ENCODE measurements at places on chromosomes 6 and 20. TPM values are rescaled to one million over a fixed set of nuclear protein-coding genes. Genes with fewer than 3 reads are reported as not detected.

GPR6 gene
- total RNA-seq, result 7.3 TPM

ESF1 gene
- 17.1 TPM for total RNA-seq

FOXF2 gene
- 1.2 TPM for total RNA-seq

WFDC13 gene
- total RNA-seq, result not detected

LY6G6F gene
- not detected for total RNA-seq

KCNK16 gene
- not detected for total RNA-seq

GHRH gene
- total RNA-seq, result not detected

DNA sequence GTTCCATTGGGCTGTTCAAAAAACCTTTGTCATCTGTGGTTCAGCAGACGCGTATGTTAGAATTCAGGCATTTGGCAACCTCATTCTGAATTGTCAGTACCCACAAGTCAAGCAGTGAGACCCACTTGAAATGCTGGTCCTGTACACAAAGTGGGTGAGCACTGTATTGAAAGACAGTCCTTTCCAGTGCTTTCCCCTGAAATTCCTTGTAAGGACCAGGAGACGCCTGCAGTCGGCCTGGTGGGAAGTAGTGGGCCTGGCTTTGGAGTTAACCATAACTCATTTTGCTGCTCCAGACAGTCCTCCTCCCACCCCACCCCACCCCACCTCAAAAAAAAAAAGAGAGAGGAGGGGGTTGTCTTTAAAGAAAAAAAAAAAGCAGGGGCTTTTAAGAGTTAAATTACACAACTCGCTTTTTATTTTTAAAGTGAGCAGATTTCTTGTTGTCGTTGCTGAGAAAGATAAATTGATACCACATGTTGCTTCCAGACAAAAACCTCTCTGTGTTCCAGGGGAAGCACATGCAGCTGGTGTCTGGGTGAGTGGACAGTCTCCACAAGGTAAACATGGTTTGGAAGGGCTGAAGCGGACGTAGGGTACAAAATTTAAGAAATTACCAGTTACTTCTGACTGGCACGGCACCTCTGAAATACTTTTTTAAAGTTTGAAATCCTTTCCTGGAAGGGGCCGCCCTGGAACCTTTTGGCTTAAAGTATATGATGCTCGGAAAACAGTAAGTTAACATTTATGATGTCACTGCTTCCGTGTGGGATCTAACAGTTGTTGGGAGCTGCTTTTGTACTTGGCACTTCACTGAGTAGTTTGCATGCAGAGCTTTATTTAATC, 95.3 kb downstream of the FOXO3 start:
- DNase-seq, result no peak

GRCh38 chr6:166779963-166780683, 153.1 kb upstream of the RPS6KA2 start:
- no peak for DNase-seq

DNA sequence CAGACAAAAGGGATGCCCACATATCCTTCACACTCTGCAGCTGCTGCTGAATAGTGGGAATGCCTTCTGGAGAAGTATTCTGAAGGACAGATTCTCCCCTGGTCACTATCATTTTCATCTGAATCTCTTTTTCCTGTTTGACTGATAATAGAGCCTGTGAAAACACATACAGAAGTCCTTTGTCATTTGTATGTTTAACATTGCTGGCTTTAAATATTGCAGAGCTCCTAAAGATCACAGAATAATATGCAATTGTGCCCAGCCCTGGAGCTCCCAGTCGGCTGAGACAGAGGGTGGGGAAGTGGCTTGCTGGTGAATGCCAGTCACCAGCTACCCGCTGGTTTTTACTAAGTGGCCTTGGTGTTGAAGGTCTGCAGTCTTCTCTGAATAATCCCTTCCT, 272.3 kb downstream of the SYNE1 start:
- DNase-seq, result no peak

DNA sequence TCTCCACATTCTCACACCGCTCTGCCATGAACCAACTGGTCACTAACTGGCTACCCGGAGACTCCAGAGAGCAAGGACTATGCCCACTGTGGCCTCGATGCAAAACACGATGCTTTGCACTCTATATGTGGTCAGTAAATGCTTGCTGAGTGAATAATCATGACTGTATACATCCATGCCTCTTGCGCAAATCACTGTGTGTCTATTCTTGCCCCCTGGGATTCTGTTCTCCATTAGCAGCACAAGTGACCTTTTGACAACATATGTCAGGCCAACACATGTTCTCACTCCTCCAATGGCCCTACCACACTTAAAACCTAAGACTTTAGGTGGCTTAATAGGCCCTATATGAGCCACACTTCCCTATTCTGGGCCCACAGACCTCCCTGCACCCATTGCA, 16.9 kb downstream of the KIF16B start:
- no peak for DNase-seq

GRCh38 chr20:2972126-2972525, 71.3 kb upstream of the GNRH2 start:
- DNase-seq, result no peak

DNA sequence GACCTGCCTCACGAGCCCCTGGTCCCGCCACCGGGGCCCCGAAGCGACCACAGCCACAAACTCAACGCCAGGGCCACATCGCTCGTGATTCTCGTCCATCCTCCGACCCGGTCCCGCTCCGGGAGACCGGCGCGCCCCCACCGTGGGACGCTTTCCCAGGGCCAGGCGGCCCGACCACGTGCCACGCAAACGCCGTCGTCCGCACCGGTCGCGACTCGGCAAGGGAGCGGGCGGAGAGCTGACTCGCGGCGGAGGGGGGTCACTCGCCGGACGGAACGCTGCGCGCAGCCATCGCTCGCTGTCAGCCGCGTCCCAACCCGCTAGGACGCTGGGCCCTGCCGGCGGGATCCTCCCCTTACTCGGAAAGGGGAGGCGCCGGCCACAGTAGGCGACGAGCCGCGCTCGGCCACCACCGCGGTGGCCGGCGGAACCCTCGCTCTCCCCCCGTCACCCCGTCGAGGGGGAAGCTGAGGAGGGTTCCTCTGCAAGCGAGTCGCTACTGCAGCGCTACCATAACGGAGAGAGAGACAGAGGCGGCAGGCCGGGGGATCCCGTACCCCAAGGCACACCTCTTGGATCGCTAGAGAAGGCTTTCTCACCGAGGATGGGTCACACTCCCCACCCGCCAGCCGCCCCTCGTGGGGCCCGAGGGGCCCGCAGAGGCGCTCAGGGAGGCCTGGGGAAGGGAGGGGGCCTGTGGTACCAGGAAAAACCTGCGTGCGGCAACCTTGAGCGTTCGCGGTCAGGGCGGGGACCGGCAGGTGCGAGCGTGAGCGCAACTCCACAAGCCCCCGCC, 511.8 kb upstream of the ZNF337 start:
- DNase-seq, result no peak

Data from frontal cortex (tissue), 4 donors.